MG63 (cell line): ENCODE measurements at places on chromosomes 6 and 20. TPM values are rescaled to one million over a fixed set of nuclear protein-coding genes. Genes with fewer than 3 reads are reported as not detected.

HUS1B gene
- total RNA-seq: 0.22 TPM in 1 of 2 replicates, not detected in the other

- no peak for DNase-seq
Measured at GRCh38 chr6:3414327-3415081, 42.3 kb downstream of the SLC22A23 start.

PHACTR3 gene
- total RNA-seq: not detected in 2 replicates

- no peak for DNase-seq
Measured at GRCh38 chr6:166307082-166308032, 835 bp downstream of the PRR18 start.

- DNase-seq: no peak
Measured at GRCh38 chr6:42378125-42378524, 73.6 kb downstream of the TRERF1 start.

DNA sequence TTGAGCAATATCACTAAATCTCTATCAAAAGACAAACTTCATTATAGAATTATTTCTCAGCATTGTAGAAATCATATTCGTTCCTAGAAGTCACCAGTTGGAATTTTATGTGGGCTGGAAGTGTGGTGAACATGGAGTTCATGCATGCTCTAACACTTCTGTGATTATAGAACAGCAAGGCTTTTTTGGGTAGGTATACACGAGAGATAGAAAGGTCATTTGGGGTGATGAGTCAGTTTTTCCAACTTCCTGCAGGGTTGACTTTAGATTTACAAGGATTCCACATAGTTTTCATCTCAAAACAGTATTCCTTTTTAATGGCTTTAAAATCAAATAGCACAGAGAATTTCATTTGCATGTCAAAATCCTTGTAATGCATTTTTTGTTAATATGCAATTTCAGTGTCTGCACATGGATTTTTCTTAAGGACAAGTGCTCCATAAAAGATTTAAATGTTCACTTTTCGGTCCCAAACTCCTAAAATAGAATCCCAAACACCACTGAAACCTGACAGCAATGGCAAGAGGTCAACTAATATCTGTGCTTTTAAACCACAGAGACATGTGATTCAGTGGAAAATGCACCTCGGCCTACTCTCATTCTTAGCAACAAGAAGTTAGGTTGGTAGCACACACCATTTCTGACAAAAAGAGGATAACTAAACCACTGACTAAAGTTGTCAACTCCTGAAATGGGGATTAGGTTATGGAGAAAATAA, 211.0 kb downstream of the MOXD1 start:
- DNase-seq: no peak

DNA sequence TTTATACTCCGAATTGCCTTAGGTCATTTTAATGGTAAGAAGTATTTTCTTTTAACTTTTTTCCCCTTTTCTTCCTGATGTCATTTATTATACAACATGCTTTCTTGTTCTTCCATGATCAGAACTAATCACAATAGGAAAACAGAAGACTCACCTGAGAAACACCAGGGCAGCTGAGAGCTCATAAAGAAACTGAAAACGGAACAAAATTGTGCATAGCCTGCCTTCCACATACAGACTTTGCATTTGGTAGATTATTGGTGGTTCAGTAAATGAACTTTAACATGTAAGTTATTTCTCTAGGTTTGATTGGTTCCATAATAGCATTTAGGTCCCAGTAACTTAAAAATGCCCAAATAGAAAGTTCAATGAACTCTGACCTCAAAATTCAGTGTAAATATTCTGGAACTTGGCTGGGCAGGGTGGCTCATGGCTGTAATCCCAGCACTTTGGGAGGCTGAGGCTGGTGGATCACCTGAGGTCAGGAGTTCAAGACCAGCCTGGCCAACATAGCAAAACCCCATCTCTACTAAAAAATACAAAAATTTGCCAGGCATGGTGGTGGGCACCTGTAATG, 161.1 kb upstream of the DTNBP1 start:
- no peak for DNase-seq

NMBR gene
- total RNA-seq: not detected in 2 replicates

FAXC gene
- 9.0 and 22.3 TPM in 2 replicates for total RNA-seq

FRS3 gene
- total RNA-seq: 0.49 TPM in 1 of 2 replicates, not detected in the other

DNA sequence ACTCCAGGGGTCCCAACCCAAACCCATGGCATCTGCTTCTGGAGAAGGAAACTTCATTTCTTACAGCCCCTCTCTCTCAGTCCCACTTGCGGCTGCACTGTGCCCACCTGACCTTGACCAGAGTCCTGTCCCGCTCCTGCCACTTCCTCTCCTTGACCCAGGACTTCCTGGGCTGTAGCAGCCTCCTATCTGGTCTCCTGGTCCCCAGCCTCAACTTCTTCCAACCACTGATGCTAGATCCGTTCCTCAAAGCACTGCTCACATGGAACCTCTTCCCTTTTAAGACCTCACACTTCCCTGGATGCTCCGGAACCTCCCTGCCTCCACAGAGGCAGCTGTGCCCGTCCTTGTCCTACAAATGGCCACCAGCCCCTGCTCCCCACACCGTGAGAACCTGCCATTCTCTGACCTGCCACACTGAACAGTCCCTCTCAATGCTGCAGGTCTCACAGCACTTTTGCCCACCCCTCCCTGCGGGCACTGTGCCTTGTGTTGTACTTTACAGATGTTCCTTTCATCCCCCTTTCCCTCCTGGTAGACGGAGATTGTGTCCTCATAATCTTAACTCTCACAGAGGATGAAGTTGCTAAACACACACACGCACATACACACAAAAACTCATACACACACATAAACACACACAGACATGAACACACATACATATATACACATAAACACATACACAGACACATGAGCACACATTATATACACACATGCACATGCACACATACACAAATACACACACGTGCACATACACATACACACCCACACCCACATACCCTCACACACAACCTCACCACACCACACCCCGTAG, 59.6 kb upstream of the NXT1 start:
- DNase-seq: no peak
